Keratinocyte (primary cell): ENCODE measurements at places on chromosomes 13 and 19.

- no peak for DNase-seq
Measured at GRCh38 chr13:27790523-27790922, 1.8 kb upstream of the GSX1 start.

DNA sequence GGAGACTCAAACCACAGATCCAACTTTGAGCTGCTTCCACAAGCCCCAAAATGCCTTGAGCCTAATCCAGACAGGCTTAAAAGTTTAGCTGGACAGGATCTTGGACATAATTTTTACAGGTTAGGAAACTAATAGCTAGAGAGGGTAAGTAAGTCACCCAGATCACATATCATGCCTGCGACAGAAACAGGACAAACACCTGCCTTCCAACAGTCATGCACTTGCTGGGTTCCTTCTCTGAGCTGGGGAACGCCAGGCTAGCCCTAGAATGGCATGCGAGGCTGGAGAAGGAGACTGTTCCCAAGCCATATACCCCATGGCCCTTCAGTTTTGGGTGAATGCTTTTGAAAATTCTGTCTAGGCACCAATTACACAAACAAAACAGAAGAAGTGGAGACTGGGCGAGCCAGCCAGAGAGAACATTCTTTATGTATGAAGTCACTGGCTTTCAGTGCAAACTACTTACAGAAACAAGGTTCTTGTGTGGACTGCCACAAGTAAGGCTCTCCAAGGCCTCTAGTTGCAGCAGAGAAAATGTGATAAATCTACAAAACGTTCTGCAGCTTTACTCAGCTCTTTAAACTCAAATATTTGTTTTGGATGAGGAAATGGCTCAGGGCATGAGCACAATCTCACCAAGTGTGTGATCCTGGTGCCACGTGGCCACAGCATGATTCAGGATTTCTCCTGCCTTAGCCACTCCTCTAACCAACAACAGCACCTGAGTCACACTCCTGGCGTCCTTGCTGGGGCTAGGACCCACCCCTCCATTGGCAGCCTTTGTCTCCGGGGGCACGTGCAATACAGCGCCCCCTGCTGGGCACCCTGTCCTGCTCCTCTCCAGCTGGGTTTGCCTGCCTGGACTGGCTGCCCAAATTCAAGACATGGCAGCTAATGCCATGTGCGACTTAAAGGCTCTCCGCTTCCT lies 73.4 kb upstream of the UBL3 start:
- no peak for DNase-seq

DNA sequence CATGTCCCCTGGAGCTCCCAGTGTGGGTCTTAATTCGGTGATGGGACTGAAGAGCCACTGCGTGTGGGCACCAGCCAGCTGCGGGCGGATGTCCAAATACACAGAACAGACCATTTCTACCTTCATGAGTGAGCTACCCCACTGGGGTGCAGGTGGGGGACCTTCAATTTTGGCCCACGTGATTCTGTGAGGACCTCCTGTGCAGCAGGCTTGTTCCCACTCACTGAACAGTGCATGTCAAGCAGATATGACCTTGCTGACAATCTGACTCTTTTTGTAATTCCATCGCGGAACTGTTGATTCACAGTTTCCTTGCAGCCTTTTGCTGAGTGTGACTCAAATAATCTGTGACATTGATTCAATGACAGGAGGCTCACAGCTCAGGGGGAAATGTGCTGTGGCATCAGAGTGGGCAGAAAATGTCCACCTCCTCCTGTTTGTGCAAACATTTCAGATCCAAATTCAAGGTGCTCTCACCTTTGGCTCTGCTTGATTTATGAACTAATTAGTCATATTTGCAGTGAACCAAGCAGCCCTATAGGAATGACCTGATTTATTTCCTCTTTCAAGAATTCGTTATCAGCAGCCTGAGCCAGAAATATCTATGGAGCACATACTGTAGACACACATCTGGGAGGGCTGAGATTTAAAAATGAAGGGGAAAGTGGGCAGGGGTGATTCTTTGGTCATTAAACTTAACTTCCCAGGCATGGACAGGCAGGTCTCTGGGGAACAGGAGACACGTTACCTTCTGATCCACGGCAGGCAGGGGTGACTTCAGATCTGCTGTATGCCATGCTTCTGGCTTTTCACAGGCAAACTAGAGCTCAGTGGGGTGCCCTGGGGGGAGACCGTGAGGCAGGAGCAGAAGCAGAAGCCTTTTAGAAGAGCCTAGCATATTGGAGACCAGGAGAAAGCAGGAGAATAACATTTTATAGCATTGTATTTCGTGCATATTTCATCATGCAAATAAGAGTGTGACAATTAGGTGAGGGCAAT lies 170.0 kb upstream of the KL start:
- no peak for DNase-seq

GRCh38 chr13:64327505-64328194 lies 2902.5 kb downstream of the PCDH9 start:
- no peak for DNase-seq

- DNase-seq, result no peak
Measured at GRCh38 chr13:35164324-35164932, 222.4 kb downstream of the NBEA start.

DNA sequence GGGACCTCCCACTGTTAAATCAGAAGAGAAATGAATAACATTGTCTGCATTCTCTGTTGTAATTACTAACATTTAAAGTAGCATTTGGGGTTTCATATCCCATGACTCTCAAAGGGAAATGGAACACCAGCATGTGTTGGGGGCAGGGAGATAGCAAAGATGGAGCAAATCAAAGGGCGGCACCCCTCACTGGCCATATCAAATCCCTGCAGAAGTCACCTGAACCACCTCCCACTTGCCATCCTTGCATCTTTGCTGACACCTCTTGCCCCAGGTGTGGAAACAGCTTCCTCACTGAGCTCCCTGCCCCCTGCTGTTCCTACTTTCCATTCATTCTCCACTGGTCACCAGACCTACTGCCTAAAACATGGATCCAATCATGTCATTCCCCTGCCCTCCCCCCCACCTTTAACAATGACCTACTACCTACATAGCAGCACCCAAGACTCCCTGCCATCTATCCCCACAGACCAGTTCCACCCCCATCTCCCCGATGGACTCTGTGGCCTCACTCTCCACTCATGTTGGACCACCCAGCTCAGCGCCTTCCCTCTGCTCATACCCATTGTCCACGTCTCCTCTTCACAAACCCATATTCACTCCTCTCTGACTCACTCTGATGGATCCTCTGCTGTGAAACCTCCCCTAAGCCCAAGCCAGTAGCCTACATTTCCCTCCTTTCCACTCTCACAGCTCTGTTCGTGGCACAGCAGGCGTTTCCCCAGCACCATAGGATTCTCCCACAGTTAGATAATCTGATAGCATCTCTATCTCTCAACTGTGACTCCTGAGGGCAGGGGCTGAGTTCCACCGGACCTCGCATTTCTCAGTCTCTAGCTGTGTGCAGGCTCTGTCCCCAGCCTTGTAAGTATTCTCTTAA lies 55.9 kb downstream of the DLEU7 start:
- no peak for DNase-seq

GRCh38 chr13:75461314-75461713 lies 20.7 kb downstream of the TBC1D4 start:
- no peak for DNase-seq

DNA sequence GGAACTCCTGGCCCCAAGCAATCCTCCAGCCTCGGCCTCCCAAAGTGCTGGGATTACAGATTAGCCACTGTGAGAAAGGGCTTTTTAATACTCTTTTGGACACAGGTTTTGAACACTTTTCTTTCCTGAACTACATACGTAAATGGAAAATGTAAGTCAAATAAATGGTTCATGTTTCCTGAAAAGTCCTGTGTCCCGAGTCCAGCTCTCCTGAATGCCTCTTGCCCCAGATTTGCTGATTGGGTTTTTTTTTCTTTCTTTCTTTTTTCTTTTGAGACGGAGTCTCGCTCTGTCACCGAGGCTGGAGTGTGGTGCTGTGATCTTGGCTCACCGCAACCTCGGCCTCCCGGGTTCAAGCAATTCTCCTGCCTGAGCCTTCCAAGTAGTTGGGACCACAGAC lies 24.5 kb downstream of the PTPRS start:
- DNase-seq, result no peak

GRCh38 chr13:95677564-95678266 lies 776 bp downstream of the DNAJC3 start:
- no peak for DNase-seq

DNA sequence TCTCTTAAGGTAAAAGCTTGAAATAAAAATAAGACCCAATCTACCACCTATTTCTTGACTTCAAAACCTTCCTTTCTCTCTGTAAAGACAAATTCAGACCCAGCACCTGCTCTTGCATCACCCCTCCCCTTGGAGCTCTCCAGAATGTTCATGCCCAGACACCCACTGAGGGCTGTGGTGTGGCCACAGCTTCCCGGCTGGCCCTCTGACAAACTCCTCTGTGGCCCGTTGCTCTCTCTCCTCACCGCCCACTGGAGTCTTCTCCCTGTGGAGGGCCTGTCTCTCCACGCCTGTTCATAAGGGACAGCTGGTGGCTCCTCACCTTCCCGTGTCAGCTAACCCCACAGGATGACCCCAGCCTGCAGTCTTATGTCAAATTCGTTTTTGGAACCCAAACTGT lies 49.1 kb downstream of the TSSK6 start:
- DNase-seq, result no peak

- no peak for DNase-seq
Measured at GRCh38 chr13:41470196-41470595, 12.8 kb downstream of the RGCC start.

DNA sequence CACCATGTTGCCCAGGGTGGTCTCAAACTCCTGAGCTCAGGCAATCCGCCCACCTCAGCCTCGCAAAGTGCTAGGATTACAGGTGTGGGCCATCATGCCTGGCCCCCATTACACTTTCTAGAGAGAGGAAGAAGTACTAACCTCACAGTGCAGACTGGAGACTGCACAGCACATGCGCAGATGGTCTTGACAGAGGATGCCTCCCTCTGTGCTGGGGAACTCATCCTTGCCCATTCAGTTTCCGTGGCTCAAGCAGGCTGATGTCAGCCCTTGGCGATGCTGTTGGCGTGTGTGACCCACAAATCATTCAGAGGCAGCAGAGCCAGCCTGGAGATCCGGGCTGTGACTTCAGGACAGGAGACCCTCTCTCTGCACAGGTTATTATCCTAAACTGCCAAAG lies 14.6 kb upstream of the FFAR2 start:
- DNase-seq, result no peak

DNA sequence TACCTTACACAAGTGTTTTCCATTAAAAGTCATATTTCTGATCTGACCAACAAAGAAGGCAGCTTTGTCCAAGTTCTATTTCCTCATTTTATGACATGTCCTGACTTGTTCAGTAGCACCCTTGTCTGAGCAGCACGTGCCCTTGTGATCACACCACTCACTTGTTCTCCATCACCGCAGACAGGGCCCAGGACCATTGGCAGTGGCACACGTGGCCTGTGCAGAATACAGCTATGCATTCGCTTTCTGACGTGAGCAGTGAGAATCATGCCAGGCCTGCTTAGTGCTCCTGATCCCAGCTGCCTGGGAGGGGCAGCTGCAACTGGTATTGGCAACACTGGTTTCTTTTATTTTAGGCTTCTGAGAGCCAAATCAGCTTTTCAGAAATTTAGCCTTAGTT lies 134.2 kb downstream of the FRY start:
- peak; percentile 15 for DNase-seq

GRCh38 chr19:45164577-45165335 lies 4.0 kb upstream of the NKPD1 start:
- peak; percentile 86 for DNase-seq

DNA sequence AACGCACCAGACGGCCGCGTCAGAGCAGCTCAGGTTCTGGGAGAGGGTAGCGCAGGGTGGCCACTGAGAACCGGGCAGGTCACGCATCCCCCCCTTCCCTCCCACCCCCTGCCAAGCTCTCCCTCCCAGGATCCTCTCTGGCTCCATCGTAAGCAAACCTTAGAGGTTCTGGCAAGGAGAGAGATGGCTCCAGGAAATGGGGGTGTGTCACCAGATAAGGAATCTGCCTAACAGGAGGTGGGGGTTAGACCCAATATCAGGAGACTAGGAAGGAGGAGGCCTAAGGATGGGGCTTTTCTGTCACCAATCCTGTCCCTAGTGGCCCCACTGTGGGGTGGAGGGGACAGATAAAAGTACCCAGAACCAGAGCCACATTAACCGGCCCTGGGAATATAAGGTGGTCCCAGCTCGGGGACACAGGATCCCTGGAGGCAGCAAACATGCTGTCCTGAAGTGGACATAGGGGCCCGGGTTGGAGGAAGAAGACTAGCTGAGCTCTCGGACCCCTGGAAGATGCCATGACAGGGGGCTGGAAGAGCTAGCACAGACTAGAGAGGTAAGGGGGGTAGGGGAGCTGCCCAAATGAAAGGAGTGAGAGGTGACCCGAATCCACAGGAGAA lies 1.9 kb downstream of the PPP1R12C start:
- no peak for DNase-seq
